ENCODE measurements at places on chromosomes 12 and 14.

GRCh38 chr12:44616402-44616801 lies 259.7 kb downstream of the NELL2 start:
- DNase-seq: no peak

GRCh38 chr14:92173668-92174067 lies 51.9 kb downstream of the CPSF2 start:
- DNase-seq: no peak

DNA sequence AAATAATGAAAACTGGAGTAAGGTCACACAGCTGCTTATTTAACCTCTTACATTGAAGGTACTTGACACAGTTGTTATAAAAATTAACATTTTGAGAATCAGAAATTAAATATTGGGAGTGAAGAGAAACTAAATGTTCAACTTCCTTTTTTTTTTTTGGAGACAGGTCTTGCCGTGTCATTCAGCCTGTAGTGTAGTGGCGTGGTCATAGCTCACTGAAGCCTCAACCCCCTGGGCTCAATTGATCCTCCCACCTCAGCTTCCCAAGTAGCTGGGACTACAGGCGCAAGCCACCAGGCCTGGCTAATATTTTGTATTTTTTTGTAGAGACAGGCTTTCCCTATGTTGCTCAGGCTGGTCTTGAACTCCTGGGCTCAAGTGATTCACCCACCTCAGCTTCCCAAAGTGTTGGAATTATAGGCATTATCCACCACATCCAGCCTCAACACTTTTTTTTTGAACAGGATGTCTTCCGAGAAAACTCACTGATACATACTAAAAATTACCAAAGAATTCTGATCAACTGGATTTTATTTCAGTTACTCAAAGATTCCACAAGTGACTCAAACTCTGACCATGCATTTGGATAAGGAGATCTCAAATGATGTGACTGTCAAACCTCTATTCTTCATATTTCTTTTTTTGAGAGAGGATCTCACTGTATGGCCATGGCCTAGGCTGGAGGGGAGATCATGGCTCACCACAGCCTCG lies 35.4 kb downstream of the SGPP1 start:
- DNase-seq: no peak

GRCh38 chr12:21073129-21073528 lies 57.9 kb upstream of the SLCO1B1 start:
- no peak for DNase-seq

DNA sequence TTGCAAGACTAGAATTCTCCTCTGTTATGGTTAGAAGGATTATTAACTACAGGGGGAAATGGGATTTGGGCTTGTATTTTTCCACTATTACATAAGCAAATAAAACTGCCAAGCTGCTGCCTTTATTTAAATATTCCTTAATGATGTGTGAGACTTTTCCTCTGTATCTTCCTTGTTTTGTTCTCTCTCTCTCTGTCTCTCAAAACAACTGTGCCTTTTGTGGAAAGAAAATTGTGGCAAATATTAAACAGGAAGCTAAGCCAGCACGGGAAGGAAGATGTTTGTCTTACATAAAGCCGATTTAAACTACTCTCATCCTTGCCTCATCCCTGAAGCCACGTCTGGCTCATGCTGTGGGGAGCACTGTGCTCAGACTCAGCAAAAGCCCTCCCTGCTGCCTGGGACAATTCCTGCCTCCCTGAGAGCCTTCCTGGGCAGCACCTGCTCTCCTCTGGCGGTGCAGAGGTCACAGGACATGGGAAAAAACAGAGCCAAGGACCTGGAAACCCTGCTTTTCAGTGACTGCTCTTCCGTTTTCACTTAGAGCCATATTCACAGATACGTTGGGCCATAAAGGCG lies 237.2 kb downstream of the SLC15A4 start:
- DNase-seq: no peak

DNA sequence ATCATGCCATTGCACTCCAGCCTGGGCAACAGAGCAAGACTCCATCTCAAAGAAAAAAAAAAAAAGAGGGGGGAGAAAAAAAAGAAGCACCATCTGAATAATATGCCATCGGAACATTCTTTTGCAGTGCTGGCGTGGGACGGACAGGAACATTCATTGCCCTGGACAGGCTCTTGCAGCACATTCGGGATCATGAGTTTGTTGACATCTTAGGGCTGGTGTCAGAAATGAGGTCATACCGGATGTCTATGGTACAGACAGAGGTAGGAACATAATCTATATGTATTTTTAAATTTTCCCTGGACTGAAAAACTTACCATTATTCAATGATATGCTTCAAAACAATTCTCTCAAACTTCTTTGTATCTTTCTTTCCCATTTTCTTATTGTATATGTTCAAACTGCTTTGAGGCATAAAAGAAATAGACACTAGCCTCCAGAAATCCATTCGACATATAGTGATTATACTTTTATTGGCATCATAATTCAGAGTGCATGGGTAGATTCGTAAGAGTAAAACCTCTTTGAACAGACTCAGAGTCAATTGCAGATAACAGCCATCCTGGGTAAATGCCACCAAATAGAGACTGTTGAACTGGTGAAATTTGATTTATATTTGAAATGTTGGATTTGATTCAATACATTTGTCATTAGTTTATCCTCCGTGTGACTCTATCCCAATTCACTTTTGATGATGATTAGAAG lies 199.7 kb downstream of the EPS8 start:
- DNase-seq: no peak

GRCh38 chr12:106425061-106425702 lies 67.6 kb downstream of the POLR3B start:
- no peak for DNase-seq
